IPS DF 19.7 (cell line): ENCODE measurements at places on chromosomes 6 and 20.

DNA sequence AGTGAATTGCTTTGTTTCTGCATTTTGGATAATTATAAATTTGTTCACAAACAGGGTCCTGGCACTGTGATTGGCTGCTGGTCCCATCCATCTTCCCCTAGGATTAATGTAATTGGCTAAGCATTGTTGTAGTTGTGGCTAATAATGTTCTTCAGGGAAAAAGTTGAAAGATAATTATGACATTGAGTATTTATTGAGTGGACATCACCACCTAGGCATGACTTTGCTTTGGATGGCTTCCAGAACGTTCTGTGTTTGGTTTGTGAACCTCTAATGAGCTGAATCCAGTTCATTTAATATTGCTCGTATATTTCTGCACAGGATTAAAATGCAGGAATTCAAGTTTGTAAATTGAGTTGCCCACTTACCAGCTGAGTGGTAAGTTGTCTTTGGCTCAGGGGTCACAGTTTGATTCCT, 55.1 kb downstream of the ARID1B start:
- DNase-seq = no peak

GRCh38 chr20:16219182-16219581, 354.1 kb downstream of the KIF16B start:
- no peak for DNase-seq

DNA sequence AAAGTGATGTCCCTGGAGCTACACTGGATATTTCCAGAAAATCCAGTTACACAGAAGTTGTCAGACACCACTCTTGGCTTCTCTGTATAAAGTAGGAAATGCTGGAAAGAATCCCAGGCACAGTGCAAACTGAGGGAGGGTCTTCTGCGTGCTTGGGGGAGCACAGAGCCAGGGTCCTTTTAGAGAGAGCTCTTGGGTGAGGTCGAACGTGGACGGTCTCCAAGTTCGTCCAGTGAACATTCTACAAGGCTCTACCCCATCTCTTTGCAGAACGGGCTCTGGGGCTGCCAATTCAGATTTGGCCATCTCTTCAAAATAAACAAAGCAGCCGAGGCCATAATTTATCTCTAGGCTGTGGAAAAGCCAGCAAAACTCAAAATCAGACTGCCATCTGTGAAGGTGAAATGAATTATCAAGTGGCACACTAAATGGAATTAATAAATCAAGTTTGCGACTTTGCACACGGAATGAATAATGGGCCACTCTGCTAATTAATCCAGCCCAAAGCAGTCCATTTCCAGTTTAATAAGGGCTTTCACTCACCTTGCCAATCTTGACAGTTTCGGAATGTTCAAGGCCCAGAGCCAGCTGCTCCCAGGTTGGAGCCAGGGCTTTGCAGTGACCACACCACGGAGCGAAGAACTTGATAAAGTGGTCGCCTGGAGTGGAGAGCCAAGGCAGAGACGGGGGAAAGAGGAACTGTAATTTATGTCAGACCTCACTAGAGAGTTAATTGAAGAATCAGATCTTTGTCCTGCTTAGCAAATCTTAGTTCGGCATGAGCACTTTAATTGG, 19.3 kb downstream of the TXNDC5 start:
- DNase-seq = no peak

GRCh38 chr20:53800883-53801604, 207.4 kb upstream of the ZNF217 start:
- DNase-seq = no peak

DNA sequence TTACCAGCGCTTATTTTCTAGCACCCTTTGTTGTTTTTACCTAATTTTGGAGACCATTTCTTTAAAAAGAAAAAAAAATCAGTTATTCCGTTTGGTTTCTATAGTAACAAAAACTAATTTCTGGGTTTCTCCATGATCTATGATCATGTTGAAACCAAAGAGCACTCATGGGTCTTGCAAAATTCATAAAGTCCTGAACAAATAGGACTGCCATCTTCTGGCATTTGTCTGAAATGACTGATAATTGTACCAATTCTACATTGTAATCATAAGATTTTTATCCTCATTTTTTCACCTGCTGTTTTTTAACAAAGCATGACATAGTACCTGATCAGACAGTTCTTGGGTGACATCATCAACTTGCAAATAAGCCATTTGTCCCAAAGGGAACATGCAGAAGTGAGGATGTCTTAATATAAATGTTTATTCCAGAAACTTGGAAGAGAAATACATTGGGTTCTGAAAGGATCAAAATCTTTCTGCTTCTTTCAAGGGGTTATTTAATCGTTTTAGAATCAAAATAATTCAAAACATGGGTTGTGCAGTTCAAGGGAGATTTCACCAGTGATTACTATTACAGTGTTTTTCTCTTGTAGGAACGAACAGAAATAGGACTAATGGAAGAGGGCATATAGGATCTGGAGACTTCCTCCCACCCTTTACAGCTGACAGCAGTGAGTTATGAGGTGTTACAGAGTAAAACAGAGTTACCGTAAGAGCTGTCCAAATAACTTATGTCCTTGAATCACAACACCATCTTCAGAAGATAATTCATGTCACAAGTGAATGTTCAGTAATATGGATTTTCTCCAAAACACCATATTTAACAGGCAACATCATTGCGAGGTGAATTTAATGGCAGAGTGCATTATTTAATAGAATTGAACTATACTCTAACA, 87.1 kb upstream of the GJE1 start:
- DNase-seq = no peak

DNA sequence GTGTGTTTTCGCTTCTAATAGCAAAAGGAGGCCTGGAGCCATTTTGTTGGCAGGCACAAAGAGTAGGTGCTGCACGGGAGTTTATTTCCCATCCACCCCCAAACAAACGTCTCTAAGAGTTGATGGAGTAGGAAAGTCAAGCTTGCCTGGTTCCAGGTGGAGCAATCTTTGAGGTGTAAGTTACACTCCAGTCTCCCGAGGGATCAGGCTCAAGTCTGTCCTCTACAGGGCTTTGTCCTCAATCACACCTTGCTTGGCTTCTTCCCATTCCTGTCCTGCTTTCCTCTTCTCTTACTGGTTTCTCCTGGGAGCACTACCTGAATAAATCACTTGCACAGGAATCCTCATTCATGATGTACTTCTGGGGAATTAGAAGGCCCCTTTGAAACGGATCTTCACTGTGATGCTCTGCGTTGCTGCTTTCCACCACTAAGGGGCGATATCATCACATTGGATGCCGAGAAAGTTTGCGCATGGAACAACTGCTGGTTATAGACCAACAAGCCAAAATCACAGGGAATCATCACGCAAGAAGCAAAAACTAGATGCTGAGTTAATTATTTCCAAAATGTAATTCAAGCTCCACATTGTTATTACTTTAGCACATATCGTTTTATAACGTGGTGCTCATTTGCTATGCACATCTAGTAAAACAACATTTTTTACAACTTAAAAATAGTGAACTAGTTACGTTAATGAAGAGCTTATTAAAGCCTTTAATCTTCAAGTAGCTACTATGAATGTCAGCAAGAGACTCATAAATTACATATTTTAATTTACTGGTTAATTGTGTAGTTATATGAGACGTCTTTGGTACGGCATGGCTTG, 156.8 kb downstream of the DNAH8 start:
- peak; percentile 33 for DNase-seq

DNA sequence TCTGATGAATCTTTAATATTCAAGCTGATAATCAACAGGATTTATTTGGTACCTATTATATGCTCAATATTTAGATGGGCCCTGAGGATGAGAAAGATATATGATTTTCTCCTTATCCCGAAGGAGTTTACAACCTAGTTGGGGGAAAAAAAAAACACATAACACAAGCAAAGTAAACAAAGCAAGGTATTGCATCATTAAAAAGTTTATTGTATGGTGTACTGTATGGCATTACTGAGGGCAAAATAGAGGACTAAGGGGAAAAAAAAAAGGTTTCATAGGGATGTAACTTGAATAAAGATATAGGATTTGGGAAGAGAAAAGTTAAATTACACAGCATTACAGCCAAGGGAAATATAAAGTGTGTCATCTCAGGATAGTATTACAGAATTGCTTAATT, 574.7 kb downstream of the TBC1D32 start:
- no peak for DNase-seq

- no peak for DNase-seq
These were observed 478.8 kb upstream of the HSF2 start for GRCh38 chr6:121920616-121921015.
